Renal cortical epithelial cell (primary cell): ENCODE measurements at places on chromosomes 11 and 22. TPM values are rescaled to one million over a fixed set of nuclear protein-coding genes. Genes with fewer than 3 reads are reported as not detected.

- DNase-seq, result no peak
Observed at GRCh38 chr11:9625162-9625561, 38.7 kb upstream of the SWAP70 start.

The CCS gene
- total RNA-seq, result 21.0 and 23.8 TPM in 2 replicates

The ZDHHC24 gene
- 15.4 and 15.5 TPM in 2 replicates for total RNA-seq

The PDE3B gene
- total RNA-seq, result 0.87 and 1.3 TPM in 2 replicates

The TMPRSS13 gene
- total RNA-seq, result 0.17 TPM in 1 of 2 replicates, not detected in the other
